ENCODE measurements at places on chromosomes 11 and 22.

- DNase-seq, result no peak
Measured at GRCh38 chr11:10410106-10410843, 44.8 kb upstream of the AMPD3 start.

GRCh38 chr22:31064369-31064768 is 16.7 kb upstream of the SMTN start:
- DNase-seq, result no peak

DNA sequence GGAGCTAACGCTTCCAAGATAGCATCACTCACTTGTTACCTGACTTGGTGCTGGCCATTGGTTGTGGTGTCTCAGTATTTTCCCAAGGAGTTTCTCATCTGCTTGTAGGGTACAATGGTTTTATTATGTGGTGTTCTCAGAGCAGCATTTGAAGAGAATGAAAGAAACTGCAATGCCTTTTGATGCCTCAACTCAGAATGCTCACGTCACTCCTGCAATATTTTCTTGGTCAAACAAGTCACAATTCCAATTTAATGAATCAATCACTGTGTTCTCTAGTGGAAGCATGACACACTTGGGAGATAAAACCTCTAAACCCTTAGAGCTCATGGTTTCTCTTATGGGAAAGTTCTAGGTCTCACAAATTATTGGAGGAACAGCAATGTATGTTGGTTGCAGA is 2.0 kb upstream of the OR5D14 start:
- DNase-seq, result no peak

GRCh38 chr11:72639502-72640375 is 34.5 kb downstream of the PDE2A start:
- DNase-seq, result no peak

DNA sequence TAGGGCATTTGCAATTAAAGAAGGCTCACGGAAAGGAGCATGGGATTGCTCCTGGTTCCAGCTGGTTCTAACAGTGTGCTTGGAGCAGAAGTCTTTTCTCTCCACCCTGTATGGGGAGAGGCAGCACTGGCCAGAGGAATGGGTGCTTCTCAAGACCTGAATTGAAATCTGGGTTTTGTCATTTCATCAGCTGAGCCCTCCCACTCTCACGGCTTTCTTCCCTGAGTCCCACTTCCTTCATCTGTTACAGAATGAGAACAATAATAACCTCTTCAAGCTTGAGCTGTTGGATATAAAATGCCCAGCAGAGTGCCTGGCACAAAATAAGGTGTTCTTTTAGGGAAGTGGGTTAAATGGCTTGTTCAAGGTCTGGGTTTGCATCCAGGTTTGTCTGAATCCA is 17.2 kb downstream of the CNTF start:
- DNase-seq, result no peak

- DNase-seq, result no peak
Measured at GRCh38 chr11:45341372-45341771, 55.2 kb upstream of the SYT13 start.

GRCh38 chr11:114078423-114078822 is 18.9 kb downstream of the ZBTB16 start:
- DNase-seq, result no peak

GRCh38 chr11:17610085-17610894 is 63.2 kb downstream of the OTOG start:
- DNase-seq, result no peak

DNA sequence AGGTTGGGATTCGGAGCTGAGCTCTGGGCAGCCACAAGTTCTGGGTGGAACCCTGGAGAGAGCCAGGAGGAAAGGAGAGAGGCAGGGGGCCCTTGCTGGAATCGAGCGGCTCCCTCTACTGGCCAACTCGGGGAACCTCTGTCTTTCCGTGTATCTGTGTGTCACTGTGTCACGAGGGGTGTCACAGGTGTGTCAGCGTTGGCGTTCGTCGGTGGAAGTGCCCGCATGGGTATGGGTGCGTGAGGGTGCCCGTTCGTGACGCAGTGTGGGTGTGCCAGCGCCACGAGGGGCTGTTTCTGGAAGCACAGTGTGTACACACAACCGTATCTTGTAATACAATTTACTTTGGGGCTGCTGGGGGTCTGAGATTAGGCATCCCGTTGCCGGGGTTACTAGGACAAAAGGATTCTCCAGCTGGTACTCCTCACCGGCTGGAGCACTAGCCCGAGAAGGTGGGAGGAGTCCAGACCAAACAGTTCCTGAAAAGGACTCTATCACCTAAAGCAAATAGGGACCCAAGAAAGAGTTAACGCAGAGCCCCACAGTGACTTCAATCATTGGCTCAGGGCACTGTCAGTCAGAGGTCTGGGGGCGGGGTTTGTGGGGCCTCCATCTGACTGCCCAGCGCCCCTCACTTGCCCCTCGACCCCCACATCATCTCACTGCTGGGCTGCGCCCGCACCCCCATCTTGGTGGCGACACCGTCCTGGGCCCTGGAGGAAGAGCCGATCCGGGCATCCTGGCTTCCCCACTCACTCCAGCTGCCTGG is 2.6 kb upstream of the BCL9L start:
- DNase-seq, result no peak

GRCh38 chr11:78504181-78504580 is 70.5 kb downstream of the NARS2 start:
- DNase-seq, result no peak

DNA sequence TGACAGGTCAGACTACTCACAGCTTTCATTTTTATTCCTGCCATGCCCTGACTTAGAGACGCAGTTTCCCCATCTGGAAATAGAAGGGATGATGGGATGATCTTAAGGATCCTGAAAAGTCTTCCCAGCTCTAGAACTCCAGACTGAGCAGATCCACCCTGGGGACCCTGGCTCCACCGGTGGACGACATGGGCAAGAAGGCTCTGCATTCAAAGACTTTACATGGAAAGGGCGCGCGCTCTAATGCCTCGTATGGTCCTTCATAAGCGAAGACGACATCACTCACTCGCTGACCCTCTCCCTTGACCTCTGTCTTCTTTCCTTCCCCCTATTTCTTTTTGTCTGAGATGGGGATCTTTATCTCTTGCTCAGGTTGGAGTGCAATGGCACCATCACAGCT is 24.4 kb upstream of the PHF21B start:
- DNase-seq, result no peak

- no peak for DNase-seq
Measured at GRCh38 chr11:24312464-24313238, 184.2 kb upstream of the LUZP2 start.

GRCh38 chr11:12088047-12088481 is 22.3 kb upstream of the MICAL2 start:
- no peak for DNase-seq

GRCh38 chr11:65793625-65794400 is 7.0 kb downstream of the OVOL1 start:
- no peak for DNase-seq

DNA sequence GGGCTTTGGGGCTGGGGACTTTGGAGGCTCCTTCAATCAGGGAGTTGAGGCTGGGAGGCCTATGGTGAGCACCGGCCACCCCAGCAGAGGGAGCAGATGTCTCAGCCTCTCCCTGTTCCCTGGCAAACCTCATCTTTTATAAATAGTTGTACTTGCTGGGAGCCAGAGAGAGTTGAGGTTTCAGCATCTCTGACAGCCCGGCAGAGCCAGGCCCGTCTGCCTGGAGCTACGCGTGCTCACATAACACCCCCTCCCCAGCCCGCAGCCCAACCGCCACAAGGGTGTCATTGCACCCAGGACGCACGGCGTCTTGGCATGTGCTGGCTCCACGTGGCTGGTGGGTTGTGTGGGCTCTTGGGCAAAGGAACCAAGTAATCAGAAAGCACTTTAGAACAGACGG is 127.1 kb downstream of the CHST1 start:
- no peak for DNase-seq
